ENCODE measurements at places on chromosomes 1 and 21.

GRCh38 chr21:35976481-35976880, 83.8 kb downstream of the SETD4 start:
- no peak for DNase-seq

DNA sequence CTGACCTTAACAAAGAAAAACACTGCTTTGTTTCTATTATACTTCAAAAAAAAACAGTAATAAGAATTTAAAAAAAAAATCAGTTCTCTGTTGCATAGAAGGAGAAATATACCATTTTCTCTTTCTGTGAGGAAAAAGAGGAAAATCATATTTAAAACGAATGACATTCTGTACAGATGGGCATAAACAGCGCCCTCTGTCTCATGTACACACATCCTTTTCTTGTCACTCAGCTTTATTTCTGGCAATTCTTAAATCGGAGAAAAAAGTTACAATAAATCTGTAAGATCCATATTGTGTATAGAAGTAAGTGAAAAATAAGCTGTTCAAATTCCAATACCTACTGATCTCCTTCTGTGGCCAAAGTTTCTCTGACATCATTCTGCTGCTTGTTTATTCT, 245.4 kb downstream of the SMYD3 start:
- no peak for DNase-seq

DNA sequence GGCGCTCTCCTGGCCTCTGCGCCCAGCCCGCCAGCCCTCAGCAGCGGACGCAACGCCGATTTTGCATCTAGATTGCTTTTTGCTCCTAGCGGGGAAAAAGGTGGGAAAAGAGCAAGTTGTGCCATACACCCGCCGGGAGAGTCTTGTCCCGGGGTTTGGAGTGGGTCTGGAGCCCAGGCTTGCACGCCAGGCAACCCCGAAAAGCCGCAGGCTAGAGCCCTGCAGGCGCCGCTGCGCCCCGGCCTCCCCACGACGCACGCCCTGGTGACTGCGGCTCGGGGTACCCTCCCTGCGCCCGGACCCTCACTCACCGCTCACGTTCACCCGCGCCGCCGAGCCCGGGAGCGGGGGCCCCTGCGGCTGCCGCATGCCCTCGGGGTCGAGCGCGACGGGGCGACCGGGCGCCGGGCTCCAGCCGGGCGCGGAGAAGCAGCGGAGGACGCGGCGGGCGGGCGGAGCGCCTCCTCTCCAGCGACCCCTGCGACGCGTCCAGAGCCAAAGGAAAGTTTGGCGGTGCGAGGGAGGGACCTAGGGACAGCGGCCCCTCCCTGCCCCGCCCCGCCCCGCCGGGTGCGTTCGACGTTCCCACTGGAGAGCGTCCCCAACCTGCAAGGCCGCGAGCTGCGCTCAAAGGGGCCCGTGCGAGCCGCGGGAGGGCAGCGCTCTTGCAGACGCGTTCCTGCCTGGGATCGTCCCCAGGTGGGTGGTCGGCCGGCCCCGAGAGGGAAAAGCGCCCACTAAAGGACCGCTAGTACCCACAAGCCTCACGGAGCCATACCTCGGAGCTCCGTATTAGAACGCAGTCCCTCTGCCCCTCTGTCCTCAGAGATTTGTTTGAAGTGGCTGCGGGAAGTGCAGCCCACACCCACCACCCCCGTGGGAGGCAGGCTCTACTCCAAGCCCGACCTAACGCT, at the start of gene LPAR3:
Gene LPAR3 (minus strand): TSS at position 502 of the 914 bp plus-strand sequence. CDS start 27,086 bp downstream, outside the sequence.
- DNase-seq = no peak

GRCh38 chr1:34455121-34455520, 278.4 kb downstream of the C1orf94 start:
- DNase-seq = no peak

DNA sequence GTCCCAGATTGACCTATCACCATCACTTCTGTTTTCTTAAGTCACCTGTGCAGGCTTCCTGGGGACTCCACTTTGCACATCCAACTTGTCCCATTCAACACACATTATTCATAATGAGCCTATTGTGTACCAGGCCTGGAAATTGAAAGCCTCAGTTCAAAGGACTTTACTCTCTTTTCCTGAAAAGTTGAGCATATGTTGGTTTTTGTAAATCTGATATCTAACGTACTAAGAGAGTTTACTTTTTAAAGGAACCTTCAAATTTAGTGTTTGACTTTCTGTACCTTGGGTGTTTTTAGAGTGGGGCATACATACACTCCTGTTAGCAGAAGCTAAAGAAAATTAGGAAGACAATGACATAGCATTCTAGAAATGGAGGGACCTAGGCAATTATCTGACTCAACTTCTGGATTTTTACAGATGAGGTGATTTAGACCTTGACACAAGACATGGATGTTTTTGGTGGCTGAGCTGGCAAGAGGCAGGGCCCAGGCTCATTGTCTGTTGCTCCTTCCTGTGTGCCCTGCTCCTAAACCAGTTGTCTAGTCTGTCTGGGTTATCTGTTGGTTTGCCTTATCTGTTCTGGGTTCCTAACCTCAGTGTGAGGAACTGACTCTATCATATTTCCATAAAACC, 336.5 kb downstream of the RPS6KC1 start:
- no peak for DNase-seq

DNA sequence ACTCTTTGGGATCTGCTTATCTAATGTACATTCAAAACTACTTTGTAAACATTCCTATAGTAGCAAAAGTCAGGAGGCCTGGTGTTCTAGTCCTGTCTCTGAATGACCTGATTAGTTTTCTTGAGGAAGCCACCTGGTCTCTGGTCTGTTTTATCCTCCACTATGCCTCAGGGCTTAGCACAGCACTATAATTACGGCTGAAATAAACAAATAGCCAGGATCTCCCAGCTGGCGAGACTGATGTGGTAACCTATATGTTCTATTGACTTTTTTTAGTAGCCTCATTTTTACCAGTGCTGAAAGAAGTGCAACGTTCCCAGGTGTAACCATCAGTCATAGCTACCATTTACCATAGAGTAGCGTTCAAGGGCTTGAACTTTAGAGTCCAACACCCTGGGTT, 24.2 kb upstream of the RPL11 start:
- DNase-seq = no peak

GRCh38 chr21:39555911-39556590, 56.7 kb upstream of the B3GALT5 start:
- no peak for DNase-seq

DNA sequence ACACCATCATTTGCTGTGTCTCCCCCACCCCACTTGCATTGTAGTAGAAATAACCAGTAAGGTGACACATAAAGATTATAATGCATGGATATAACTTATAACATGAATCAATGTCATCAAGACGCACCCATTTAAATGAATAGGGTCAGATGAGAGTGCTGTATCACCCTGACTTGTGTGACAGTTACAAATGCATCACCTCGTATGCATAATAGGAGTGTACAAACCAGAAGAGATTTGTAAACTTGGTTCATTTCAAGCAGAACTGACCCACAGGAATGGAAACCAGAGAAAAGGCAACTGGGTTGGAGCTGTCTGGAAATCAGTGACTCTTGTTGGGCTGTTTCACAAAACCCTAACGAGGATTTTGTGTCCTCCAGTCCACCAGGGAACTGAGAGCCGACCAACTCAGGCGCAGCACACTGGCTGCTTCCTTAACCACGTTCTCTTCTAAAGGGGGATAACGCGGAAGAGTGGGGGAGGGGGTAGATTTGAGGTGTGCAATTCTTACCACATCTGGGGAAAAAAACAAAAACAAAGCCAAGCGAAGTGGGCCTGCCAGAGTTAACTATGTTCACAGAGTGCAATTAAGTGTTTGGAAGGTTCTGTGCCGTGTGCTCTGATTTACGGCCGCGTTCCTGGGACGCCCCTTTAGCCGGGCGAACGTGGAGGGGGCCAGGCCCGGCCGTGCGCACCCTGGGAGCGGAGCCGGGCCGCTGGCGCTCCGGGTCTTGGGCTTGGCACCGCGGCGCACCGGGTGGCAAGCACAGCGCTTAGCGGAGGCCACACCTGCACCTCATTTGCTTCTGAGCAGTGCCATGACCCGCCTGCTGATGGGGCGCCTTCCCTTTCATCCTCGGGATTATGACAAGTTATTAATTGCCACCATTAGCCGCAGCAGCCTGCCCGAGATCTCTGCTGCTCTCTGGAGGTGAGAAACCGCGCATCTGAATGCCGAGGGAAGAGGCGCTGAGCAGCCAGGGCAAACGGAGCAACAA, 248.8 kb upstream of the FOXD3 start:
- no peak for DNase-seq

DNA sequence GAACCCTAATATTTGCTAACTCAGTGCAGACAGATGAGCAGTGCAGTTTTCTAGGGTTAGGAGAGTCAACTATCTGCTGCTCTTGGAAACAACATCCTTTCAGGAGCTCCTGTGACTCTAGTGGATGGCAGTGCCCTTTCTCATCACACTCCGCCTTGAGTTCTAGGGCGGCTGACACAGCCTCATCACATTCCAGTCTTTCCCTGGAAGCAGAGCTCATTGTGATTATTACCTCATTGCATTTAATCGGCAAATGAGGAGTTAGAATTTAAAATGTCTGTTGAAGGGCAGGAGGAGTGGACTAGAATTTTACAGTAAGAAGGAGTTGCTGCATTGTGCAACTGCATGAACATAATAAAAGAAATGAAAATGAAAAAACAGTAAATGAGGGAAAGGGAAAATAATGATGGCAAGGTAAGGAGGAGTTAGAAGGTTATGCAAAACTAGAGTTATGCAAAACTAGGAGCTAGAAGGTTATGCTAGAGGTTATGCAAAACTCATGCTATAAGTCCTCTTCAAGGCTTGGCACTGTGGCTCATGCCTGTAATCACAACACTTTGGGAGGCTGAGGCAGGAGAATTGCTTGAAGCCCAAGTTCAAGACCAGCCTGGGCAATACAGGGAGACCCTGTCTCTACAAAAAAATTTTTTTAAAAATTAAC, 6.9 kb upstream of the PTGFRN start:
- DNase-seq = no peak

GRCh38 chr1:72777918-72778317, 495.6 kb upstream of the NEGR1 start:
- no peak for DNase-seq
